ENCODE measurements at places on chromosomes 12 and 14.
A peak's percentile ranks its signal among the peaks of the same experiment; 100 is the strongest.

GRCh38 chr12:58268069-58268468 is 326.7 kb downstream of the ATP23 start:
- no peak overlapping the region for H3K27ac ChIP-seq
- H3K4me3 ChIP-seq = no peak overlapping the region
- H3K36me3 ChIP-seq = no peaks in the 10 kb centered on the region
- no peaks in the 10 kb centered on the region for H3K27me3 ChIP-seq

DNA sequence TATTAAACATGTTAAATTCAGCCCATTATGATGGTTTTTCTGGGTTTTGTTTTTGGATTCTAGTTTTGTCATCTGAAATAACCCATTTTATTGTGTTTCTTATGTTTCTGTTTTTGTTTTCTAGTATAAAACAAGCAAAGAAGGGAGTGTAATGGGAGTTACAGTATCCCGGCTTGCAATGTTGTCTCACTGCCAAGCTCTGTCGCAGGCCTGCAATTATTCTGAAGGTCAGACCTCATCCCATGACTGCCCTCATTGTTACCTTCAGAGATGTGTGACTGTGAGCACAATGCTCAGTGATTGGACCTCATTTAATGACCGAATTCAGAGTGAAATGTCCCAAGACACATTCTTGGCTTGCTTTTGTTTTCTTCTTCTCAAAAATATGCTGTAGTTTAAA is 73.0 kb upstream of the ATF1 start:
- DNase-seq = peak; percentile 64
- no peak overlapping the region for H3K27ac ChIP-seq
- H3K4me1 ChIP-seq = no peaks in the 10 kb centered on the region
- no peaks in the 10 kb centered on the region for H3K27me3 ChIP-seq
- H3K4me3 ChIP-seq = no peak overlapping the region

- H3K4me3 ChIP-seq = no peak overlapping the region
- H3K27me3 ChIP-seq = no peaks in the 10 kb centered on the region
- no peak for DNase-seq
- H3K27ac ChIP-seq = no peak overlapping the region
These were observed 51.6 kb downstream of the SPTB start for GRCh38 chr14:64828071-64828470.

DNA sequence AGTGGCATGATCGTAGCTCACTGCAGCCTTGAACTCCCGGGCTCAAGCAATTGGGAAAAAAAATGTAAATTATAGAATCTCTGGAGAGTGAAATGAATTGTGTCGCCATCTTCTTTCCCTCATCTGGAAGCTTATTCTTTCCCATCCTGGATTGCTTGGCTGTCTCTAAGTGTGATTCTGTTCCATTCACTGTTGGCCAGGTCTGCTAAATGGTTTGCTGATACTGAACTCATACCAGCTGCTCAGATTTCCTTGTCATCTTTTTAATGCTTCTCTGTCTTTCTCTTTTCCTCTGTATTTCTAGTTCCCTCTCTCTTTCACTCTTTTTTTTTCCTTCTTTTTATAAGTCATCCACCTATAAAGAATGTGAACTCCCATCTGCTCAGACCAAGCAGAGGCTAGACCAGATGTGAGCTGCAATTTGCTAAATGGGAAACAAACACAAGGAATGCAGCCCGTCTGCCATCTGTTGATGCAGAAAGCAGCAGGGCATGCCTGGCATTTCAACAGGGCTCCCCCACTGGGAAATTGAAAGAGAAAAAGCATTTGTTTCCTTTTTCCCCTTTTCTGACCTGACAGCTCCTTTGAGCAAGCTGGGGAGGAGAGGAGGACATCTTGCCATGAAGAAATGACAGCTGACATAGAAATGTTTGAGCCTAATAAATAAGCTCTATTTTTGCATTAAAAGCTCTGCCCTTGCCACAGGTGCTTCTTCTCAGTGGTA is 1823.6 kb upstream of the FLRT2 start:
- DNase-seq = no peak
- H3K27ac ChIP-seq = no peak overlapping the region
- no peaks in the 10 kb centered on the region for H3K27me3 ChIP-seq
- no peak overlapping the region for H3K4me3 ChIP-seq
- no peaks in the 10 kb centered on the region for H3K36me3 ChIP-seq
- H3K4me1 ChIP-seq = no peaks in the 10 kb centered on the region

DNA sequence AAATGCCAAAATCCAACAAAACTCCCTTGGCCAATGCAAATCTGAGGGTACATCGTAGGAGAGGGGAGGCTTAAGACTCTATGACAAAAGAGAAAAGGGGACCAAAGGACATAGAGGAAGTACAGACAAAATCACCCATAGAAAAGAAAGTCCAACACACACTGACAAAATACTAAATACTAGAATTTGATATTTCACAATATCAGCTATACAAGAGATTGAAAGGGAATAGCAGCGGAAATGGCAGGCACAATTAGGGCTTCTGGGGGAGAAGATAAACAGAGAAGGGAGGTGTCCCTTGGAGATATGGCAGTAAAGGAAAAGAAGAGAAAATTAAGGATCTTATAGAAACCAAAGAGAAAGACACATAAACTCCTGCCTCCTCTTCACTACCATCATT is 29.0 kb downstream of the ATP2B1 start:
- no peak overlapping the region for H3K4me3 ChIP-seq
- H3K4me1 ChIP-seq = peaks cover 4% of the 10 kb centered on the region
- no peak overlapping the region for H3K27ac ChIP-seq
- H3K27me3 ChIP-seq = no peaks in the 10 kb centered on the region
- no peaks in the 10 kb centered on the region for H3K36me3 ChIP-seq
- no peak for DNase-seq

DNA sequence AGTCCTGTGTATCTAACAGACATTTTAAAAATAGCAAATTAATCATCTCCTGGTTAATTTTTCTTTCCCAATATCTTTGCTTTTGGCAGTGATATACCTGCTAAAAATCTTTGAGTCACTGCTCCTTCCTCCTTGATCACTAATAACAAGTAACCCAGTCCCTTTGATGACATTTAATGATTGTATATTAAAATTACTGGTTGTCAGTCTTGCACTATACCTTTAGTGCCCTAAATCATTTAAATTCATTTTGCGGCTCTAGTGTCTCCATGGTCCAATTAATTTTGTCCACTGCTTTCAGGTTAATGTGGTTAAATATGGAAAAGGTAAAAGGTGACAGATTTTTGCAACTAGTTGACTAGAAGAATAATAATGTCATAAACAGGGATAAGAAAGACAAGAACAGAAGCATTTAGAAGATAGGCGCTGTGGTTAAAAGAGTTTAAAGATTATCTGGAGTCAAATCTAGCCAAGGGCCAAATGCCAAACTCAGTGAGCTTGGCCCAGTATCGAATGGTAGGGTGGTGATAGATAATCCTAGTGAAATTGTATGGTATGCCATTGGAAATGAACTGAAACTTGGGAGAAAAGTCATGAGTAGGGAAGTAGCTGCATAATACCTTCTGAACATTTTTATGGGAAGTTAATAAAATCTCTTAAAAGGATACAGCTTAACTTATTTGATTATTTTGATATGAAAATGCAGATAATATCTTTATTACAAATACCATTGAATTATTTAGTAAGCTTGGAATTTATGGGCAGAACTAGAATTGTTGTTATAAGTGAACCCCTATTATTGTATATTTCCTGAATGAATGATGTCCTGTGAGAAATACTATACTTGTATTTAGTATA is 115.0 kb downstream of the PCNX1 start:
- H3K36me3 ChIP-seq = peaks cover 48% of the 10 kb centered on the region
- H3K4me3 ChIP-seq = no peak overlapping the region
- no peaks in the 10 kb centered on the region for H3K27me3 ChIP-seq
- no peak for DNase-seq
- no peaks in the 10 kb centered on the region for H3K4me1 ChIP-seq

DNA sequence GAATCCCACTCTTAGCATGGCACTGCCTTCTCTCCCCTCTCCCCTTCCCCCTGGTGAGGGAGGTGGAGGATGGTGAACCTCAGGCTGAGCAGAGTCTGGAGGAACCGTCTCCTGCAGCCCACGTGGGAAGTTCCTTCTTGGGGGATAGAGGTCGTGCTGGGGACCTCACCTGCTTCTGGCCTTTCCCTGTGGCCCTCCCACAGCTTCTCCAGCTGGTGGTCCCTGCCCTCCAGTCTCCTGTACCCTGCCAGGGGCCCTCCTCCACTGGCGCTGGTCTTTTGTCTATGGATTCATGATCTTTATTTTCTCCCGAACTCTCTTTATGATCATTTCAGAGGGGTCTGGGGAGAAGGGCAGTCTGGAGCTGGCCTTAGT is 9.0 kb upstream of the MTA1 start:
- H3K27ac ChIP-seq = no peak overlapping the region
- DNase-seq = no peak
- H3K4me3 ChIP-seq = no peak overlapping the region
- peaks cover 18% of the 10 kb centered on the region for H3K27me3 ChIP-seq
- no peaks in the 10 kb centered on the region for H3K4me1 ChIP-seq

GRCh38 chr14:96960598-96961116 is 163.5 kb downstream of the VRK1 start:
- no peaks in the 10 kb centered on the region for H3K36me3 ChIP-seq
- H3K4me3 ChIP-seq = no peak overlapping the region
- H3K4me1 ChIP-seq = no peaks in the 10 kb centered on the region
- no peak for DNase-seq
- no peak overlapping the region for H3K27ac ChIP-seq
- no peaks in the 10 kb centered on the region for H3K27me3 ChIP-seq

DNA sequence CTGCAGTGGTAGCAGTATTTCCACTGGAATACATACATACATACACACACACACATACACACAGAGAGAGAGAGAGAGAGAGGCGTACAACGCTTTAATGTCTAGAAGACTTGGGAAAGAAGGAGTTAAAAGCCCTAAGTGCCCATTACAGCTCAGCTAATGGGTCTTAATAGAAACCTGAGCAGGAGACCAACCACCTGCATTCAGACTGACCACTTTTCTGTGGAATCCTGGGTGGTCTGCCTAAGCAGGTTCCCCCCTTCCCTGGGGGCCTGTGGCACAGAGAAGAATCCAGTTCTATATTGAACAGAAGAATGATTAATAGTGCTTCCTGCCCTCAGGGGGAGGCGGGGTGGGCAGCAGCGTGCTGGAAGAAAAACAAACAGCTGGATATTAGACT is 312.4 kb upstream of the PRKD1 start:
- no peaks in the 10 kb centered on the region for H3K4me1 ChIP-seq
- H3K4me3 ChIP-seq = no peak overlapping the region
- no peaks in the 10 kb centered on the region for H3K27me3 ChIP-seq
- H3K27ac ChIP-seq = no peak overlapping the region

DNA sequence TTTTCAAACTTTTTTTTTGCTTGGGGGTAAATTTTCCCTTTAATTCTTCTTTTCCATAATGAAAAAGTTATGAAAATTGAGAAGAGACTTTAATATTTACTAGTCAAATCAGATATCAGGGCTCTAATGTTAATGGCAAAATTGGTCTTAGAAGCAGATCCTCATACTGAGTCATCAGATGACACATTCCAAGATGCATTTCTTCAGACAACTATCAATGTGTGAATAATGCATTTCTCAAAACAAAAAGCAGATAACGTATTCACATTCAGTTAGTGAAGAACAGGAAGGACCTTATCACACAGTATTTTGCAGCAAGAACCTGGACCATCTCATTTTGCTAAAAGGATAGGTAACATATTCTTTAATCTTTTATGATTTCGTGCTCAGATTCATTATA is 130.7 kb downstream of the GPHN start:
- no peak overlapping the region for H3K4me3 ChIP-seq
- no peak overlapping the region for H3K27ac ChIP-seq
- H3K27me3 ChIP-seq = no peaks in the 10 kb centered on the region
